Hepatocyte (in vitro differentiated cells): ENCODE measurements at places on chromosomes 7 and 10. TPM values are rescaled to one million over a fixed set of nuclear protein-coding genes. Genes with fewer than 3 reads are reported as not detected.

DNA sequence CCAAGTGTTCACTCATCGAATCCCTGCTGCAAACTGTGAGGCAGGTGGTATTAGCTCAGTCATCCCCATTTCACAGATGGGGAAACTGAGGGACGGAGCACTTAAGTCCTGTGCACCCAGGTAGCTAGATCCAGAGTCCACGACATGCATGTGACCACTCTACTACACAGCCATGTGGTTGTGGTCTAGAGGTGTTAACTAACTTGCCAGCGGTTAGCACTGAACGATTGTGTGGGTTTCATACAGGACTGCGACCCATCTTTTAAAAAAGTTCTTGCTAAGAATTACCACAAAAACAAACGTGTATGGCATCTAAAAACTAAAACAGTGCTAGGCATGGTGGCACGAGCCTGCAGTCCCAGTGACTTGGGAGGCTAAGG, 16.1 kb upstream of the ABCC2 start:
- H3K27ac ChIP-seq, result no peak overlapping the region
- peaks cover 13% of the 10 kb centered on the region for H3K4me1 ChIP-seq
- no peaks in the 10 kb centered on the region for H3K36me3 ChIP-seq
- DNase-seq, result no peak
- no peaks in the 10 kb centered on the region for H3K27me3 ChIP-seq

DNA sequence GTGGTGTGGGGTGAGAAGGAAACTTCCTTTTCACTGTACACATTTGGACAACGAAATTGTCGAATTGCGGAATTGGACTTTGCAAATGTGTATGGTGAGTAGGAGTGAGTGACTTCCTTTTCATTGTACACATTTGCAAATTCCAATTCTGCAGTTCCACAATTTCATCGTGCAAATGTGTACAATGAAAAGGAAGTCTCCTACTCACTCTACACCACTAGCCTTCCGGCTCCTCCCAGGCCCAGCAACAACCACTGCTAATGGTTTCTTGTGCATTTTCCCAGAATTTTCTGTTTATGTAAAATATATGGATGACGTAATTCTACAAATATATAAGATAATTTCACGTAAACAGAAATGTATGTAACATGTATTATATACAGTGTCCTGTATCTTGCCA, 118.5 kb downstream of the ARL4A start:
- H3K27me3 ChIP-seq, result no peaks in the 10 kb centered on the region
- no peak overlapping the region for H3K4me3 ChIP-seq
- no peaks in the 10 kb centered on the region for H3K36me3 ChIP-seq
- peaks cover 4% of the 10 kb centered on the region for H3K4me1 ChIP-seq
- DNase-seq, result no peak

DNA sequence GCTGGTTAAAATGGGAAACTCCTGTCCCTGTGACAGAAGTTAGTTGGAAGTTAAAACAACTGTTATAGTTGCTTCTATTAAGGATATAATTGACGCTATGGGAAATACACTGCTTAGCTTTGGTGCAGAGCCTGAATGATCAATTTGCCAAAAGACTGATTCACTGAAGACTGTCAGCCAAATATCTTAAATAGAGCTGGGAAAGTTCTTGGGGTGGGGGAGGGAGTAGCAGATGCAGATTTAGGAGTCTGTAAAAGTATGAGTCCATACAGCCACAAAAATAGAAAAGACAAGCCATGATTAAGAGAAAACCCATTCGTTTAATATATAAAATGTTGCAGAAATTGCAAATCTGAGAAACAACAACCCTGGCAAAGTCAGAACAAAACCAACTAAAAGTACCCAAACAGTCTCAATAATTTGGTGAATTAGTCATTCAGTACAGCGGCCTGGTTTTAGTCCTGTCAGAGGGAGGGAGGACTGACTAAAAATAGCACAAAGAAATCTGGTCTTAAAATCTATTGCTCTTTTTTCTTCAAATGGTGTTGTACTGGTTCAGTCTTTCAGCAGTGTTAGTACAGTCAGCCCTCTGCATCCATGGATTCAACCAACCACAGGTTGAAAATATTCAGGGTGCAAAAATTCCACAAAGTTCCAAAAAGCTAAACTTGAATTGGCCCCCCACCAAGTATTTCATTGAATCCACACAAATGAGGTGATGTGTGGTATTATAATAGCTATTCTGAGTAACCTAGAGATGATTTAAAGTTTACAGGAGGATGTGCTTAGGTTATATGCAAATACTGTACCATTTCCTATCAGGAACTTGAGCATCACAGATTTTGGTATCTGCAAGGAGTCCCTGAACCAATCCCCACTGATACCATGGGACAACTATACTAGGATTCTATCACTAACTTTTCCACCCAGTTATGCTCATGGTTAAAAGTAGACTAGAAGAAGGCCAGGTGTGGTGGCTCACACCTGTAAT, 30.0 kb downstream of the STK17A start:
- H3K27me3 ChIP-seq, result no peaks in the 10 kb centered on the region
- H3K36me3 ChIP-seq, result no peaks in the 10 kb centered on the region
- H3K27ac ChIP-seq, result no peak overlapping the region
- no peaks in the 10 kb centered on the region for H3K4me1 ChIP-seq

- H3K27ac ChIP-seq, result peak overlapping the region; percentile 65
- H3K4me1 ChIP-seq, result peaks cover 14% of the 10 kb centered on the region
- no peaks in the 10 kb centered on the region for H3K36me3 ChIP-seq
- no peak for DNase-seq
- H3K4me3 ChIP-seq, result no peak overlapping the region
These were observed 11.6 kb upstream of the ABHD11 start for GRCh38 chr7:73749931-73750776.

GRCh38 chr10:15572531-15573045, 147.1 kb downstream of the ITGA8 start:
- no peak overlapping the region for H3K4me3 ChIP-seq
- no peaks in the 10 kb centered on the region for H3K36me3 ChIP-seq
- no peak for DNase-seq
- H3K27ac ChIP-seq, result no peak overlapping the region

GRCh38 chr7:51344406-51345138, 28.0 kb upstream of the COBL start:
- H3K27me3 ChIP-seq, result no peaks in the 10 kb centered on the region
- DNase-seq, result peak; percentile 69
- no peaks in the 10 kb centered on the region for H3K4me1 ChIP-seq
- no peak overlapping the region for H3K4me3 ChIP-seq

DNA sequence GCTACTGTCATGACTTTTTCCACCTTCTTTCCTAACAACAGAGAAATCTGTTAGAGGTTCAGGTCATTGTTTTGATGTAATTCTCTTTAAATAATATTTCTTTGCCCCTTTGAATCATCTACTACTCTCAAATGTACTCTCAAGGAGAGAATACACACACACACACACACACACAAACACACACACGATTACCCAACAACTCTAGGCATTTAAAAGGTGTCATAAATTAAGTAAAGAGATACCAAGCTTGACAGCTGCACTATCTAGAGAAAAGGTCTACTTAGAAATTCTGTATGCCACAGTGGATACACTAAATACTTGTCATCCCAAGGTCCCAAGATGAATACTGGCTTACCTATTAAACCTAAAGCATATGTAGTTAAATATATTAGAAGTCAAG, 4.8 kb downstream of the PANK1 start:
- H3K4me3 ChIP-seq, result no peak overlapping the region
- H3K27ac ChIP-seq, result no peak overlapping the region
- no peaks in the 10 kb centered on the region for H3K36me3 ChIP-seq
- H3K27me3 ChIP-seq, result no peaks in the 10 kb centered on the region
- peak; percentile 21 for DNase-seq

- H3K27ac ChIP-seq, result no peak overlapping the region
- no peak for DNase-seq
- no peaks in the 10 kb centered on the region for H3K27me3 ChIP-seq
- no peak overlapping the region for H3K4me3 ChIP-seq
- no peaks in the 10 kb centered on the region for H3K36me3 ChIP-seq
These were observed 76.7 kb downstream of the GPR26 start for GRCh38 chr10:123742751-123743440.

DNA sequence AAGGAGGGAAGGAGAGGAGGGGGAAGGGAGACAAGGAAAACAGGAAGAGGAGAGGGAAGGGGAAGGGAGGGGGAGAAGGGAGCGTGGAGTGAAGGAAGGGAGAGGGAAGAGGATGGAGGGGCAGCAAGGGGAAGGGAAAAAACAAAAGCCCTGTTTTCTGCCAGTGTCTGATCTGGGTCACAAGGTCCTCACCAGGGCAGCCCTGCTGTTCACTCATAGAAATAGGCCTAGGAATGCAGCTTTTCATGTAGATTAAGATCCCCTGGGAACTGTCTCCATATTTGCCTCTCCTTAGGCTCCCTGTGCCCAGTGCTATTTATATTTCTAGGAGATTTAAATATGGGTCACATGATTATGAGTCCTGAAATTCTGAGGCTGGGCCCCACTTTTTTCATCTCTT, 790.7 kb downstream of the TNS3 start:
- H3K36me3 ChIP-seq, result no peaks in the 10 kb centered on the region
- no peak for DNase-seq
- H3K4me1 ChIP-seq, result peaks cover 3% of the 10 kb centered on the region

DNA sequence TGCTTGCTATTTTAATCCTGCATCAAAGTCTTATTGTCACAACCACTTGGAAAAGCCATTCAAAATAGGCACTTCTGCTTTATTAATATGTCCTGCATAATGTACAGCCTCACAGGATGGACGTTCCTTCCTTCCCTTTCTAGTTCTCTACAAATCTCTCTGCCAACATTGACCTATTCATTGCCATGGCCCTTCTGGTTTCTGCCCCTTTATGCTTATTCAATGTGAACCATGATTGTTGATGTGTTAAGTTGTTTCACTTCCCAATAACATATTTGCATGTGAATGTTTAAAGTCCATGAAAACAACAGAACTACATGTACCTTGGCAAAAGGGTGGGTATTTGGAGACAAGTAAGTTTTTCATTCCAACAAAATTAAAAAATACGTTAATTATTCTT, 45.7 kb downstream of the COL28A1 start:
- H3K4me3 ChIP-seq, result no peak overlapping the region
- no peak for DNase-seq
- H3K36me3 ChIP-seq, result no peaks in the 10 kb centered on the region
- no peaks in the 10 kb centered on the region for H3K27me3 ChIP-seq

The CACNB2 gene
- 4.6 and 10.2 TPM in 2 replicates for total RNA-seq

The RPEL1 gene
- total RNA-seq, result 0.10 TPM in 1 of 2 replicates, not detected in the other

The STEAP2 gene
- 8.3 and 9.3 TPM in 2 replicates for total RNA-seq

The KLF14 gene
- 0.24 TPM in 1 of 2 replicates, not detected in the other for total RNA-seq
